Activated CD8-positive, alpha-beta T cell treated with anti-CD3 and anti-CD28 coated beads, Interleukin-2, amount 10 ng/mL, durations not matched to agents 7 days and 5 days (primary cell): ENCODE measurements at places on chromosomes 7 and 10. TPM values are rescaled to one million over a fixed set of nuclear protein-coding genes. Genes with fewer than 3 reads are reported as not detected.

- DNase-seq = no peak
Observed at GRCh38 chr7:138512092-138512858, 52.2 kb downstream of the TRIM24 start.

- no peak for DNase-seq
Observed at GRCh38 chr10:43390759-43391158, 18.2 kb downstream of the HNRNPF start.

- DNase-seq = no peak
Observed at GRCh38 chr7:92460109-92460508, 12.8 kb downstream of the GATAD1 start.

GRCh38 chr7:50962281-50962883 lies 179.7 kb upstream of the GRB10 start:
- DNase-seq = no peak

GRCh38 chr10:132796846-132797245 lies 10.9 kb upstream of the NKX6-2 start:
- no peak for DNase-seq

GRCh38 chr10:34808801-34809745 lies 6.0 kb downstream of the PARD3 start:
- DNase-seq = no peak

DNA sequence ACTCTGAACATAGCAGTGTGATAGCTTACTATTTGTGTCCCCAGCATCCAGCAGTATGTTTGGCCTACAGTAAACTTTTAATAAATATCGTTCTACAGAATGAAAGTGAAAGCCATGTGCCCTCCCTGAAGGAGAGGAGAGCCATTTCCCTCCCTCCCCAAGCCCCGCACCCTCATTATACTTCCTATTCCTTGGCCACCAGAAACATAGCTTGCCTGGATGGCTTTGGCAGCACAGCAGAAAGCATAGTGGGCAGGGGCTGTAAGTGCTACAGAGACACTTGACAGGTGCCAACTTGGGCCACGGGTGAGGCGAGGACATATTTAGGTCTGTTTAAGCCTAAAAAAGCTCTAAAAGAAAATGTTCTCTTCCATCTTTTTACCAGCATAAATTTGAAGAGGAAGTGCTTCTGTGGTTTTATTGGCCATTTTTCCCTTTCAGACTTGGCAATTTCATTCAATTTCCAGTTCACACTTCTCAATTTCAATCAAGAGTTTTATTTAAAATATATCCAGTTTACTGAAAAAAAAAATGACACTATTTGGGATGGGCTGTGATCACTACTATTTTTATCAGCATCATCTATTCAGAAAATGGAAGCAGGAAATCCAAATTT lies 12.7 kb downstream of the HHEX start:
- DNase-seq = no peak

DNA sequence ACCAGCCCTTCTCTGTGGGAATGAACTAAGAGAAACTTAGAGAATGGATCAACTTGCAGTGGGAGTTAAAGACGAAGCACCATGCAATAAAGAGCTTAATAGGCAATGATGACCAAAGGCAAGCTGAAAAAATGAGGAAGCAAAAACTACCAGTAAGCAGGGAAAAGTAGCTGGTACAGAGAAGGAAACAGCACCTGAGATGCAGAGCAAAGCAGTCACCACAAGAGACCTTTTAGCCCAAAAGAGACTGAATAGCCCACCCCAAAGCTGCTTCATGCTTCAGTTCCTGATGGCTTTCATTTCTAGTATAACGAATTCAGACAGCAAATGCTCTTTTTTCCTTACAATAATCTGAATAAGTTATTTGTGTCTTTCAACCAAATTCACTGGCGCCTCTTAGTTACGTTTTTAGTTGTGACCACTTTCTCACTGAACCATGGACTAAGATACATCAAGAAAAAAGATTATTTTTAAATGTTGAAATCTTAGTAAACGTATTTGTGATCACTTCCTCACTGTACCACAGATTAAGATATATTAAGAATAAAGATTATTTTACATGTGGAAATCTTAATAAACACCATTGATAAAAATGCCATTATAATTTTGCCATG lies 76.0 kb downstream of the USP6NL start:
- no peak for DNase-seq

- DNase-seq = no peak
Observed at GRCh38 chr10:14740684-14741247, 33.9 kb downstream of the FAM107B start.

DNA sequence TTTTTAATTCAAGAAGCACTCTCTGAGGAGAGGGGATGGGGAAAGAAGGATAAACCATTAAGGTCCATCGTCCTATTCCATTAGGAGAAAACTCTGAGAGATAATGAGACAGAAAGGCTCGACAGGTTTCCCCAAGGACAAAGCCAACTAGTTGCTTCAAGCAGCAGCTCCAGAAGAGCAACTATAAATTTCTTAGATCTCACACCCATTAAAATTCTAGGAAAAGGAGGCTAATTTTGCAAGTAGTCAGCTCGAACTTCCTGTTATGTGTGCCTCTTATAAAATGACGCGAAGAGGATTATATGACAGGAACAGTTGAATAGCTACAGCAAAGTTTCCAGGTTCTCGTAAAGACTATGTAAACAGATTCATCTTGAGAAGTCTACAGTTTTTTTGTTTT lies 52.0 kb upstream of the ST8SIA6 start:
- no peak for DNase-seq

GRCh38 chr10:113175756-113176651 lies 226.0 kb downstream of the TCF7L2 start:
- no peak for DNase-seq

DNA sequence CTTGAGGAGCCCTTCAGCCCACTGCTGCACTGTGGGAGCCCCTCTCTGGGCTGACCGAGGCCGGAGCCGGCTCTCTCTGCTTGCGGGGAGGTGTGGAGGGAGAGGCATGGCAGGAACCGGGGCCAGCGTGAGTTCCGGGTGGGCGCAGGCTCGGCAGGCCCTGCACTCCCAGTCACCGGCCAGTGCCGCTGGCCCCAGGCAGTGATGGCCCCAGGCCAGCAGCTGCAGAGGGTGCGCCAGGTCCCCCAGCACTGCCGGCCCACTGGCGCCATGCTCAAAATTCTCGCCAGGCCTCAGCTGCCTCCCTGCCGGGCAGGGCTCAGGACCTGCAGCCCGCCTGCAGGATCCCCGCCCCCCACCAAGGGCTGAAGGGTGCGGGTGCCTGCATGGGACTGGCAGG lies 128.4 kb upstream of the STARD3NL start:
- DNase-seq = no peak

DNA sequence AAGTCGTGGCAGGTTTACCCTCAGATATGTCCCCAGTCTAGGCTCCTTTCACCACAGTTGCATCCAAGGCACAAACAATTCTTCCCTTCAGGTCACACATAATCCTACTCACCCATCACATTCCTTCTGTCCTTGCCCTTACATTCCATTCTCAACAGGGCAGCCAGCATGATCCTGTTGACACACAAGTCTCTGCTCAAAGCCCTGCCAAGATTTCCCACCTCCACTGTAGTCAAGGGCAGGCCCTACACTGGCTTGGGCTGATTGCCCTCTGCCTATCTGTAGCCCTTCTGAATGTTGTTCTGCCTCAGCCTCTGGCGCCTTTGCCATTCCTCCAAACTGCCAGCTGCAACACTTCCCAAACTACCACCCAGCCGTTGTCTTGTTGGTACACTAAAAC lies 187.9 kb upstream of the AKR1E2 start:
- DNase-seq = no peak

The LDB3 gene
- 0.05 TPM for total RNA-seq

The FANK1 gene
- not detected for total RNA-seq

The MINDY4 gene
- total RNA-seq = 1.5 TPM

The CCL24 gene
- not detected for total RNA-seq

The AKR1C3 gene
- 4.4 TPM for total RNA-seq
